ENCODE measurements at places on chromosomes 2 and 18. TPM values are rescaled to one million over a fixed set of nuclear protein-coding genes. Genes with fewer than 3 reads are reported as not detected.

GRCh38 chr2:170227951-170228350 lies 50.0 kb downstream of the MYO3B start:
- DNase-seq, result no peak
- no peak overlapping the region for H3K27ac ChIP-seq
- H3K4me3 ChIP-seq, result no peak overlapping the region
- H3K36me3 ChIP-seq, result no peaks in the 10 kb centered on the region

- no peak overlapping the region for H3K27ac ChIP-seq
- H3K27me3 ChIP-seq, result no peaks in the 10 kb centered on the region
- no peaks in the 10 kb centered on the region for H3K4me1 ChIP-seq
- no peaks in the 10 kb centered on the region for H3K36me3 ChIP-seq
- DNase-seq, result no peak
These were observed 252.0 kb downstream of the DYSF start for GRCh38 chr2:71705171-71705960.

GRCh38 chr2:210442878-210443277 lies 33.7 kb downstream of the LANCL1 start:
- H3K27me3 ChIP-seq, result peaks cover 17% of the 10 kb centered on the region
- peaks cover 31% of the 10 kb centered on the region for H3K4me1 ChIP-seq
- H3K36me3 ChIP-seq, result peaks cover 17% of the 10 kb centered on the region
- no peak overlapping the region for H3K27ac ChIP-seq
- DNase-seq, result peak; percentile 12
- no peak overlapping the region for H3K4me3 ChIP-seq

GRCh38 chr2:20072436-20073158 lies 21.2 kb upstream of the LAPTM4A start:
- H3K27ac ChIP-seq, result 0 out of 2 replicates have a peak overlapping the region, but pooled peaks have one; percentile 92
- no peak overlapping the region for H3K4me3 ChIP-seq
- 0 out of 2 replicates have a peak, but pooled peaks cover 2% of the 10 kb centered on the region for H3K36me3 ChIP-seq
- peaks cover 17% of the 10 kb centered on the region for H3K4me1 ChIP-seq
- no peaks in the 10 kb centered on the region for H3K27me3 ChIP-seq

The GPAT2 gene
- 0.55 TPM for total RNA-seq

The KCNG3 gene
- total RNA-seq, result 15.5 TPM

The EVA1A gene
- 3.2 TPM for total RNA-seq
